Cardiac muscle cell (in vitro differentiated cells and primary cell): ENCODE measurements at places on chromosomes 12 and 14.
A peak's percentile ranks its signal among the peaks of the same experiment; 100 is the strongest.

- no peaks in the 10 kb centered on the region for H3K27me3 ChIP-seq
- H3K36me3 ChIP-seq: no peaks in the 10 kb centered on the region
- no peak overlapping the region for H3K4me3 ChIP-seq
- no peak for DNase-seq
Observed at GRCh38 chr12:92597997-92598396, 104.8 kb upstream of the PLEKHG7 start.

- H3K27ac ChIP-seq: no peak overlapping the region
Observed at GRCh38 chr12:95956557-95957145, 13.5 kb downstream of the AMDHD1 start.

DNA sequence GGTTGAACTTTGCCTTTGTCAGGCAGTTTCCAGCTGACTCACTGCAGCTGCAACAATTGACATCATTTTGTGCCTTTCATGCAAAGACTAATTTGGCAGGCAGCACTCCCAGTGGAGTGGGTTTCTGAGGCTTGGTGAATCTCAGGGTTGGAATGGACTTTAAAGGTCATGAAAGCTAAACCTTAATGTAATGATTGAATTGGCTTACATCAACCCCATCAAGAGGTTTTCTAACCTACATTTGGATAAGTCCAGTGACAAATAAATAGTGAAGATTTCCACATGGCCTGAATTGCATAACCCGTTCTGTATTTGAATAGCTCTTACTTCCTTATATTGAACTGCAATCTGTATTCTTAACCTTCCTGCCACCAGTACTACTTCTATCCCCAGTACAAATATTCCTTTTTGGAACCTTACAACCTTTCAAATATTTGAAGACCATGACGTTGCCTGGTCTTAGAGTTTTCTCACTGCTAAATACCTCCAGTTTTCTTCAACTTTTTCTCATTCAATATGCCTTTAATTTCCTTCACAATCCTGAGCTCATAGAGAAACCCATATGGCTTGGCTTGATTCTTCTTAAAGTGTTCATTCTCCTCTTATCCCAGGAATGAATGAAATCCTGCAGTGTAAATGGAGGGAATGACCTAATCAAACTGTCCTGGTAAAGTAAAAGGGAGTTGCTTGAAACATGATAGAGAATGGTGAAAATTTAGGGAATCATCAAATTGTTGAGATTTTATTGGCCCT is 168.1 kb upstream of the NOVA1 start:
- H3K4me1 ChIP-seq: no peaks in the 10 kb centered on the region
- DNase-seq: no peak
- H3K36me3 ChIP-seq: no peaks in the 10 kb centered on the region
- no peak overlapping the region for H3K4me3 ChIP-seq
- H3K27ac ChIP-seq: no peak overlapping the region

DNA sequence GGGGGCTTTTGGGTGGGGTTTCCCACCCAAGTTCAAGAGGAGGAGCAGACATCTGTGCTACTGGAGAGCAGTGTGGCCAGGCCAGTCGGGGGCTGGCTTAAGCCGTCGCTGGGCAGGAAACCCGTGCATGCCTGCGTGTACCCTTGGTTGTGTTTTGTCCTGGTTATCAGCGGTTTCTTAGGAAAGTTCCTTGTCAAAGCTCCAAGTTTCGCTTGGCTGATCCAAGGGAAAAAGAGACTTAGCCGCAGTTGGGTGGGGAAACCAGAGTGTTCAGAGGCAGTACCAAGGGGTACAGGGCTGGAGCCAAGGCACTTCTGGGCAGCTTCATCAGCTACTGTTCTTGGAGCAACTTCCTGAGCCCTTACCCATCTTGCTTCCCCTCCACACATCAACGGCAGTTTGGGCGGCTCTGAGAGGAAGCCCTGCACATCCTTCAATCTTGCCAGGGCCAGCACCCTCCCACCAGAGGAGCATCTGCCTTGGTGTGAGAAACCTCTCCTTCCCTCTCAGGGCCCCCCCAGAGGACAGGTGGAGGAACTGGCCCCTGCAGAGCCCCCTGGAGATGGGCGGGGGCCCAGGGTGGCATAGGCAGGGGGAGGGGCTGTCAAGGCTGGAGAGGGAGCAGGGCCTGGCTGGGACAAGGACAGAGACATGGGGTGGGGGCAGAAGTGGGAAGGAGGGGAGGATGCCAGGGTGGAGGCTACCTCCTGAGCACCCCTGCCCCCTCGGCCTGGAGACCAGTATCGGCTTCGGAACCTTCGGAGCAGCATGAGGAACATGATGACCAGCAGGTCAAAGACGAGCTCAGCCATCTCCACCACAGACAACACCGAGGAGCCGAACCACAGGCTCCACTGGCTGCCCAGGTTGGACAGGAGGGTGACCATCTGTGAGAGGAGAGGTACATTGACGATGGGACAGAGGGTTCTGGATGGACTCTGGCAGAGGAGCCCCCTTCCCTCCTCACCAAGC is 5.8 kb upstream of the TNFRSF1A start:
- peak; percentile 98 for DNase-seq
- no peak overlapping the region for H3K27ac ChIP-seq
- H3K4me1 ChIP-seq: peaks cover 9% of the 10 kb centered on the region

- H3K4me3 ChIP-seq: no peak overlapping the region
- H3K27ac ChIP-seq: no peak overlapping the region
- no peak for DNase-seq
- no peaks in the 10 kb centered on the region for H3K4me1 ChIP-seq
- no peaks in the 10 kb centered on the region for H3K27me3 ChIP-seq
- no peaks in the 10 kb centered on the region for H3K36me3 ChIP-seq
Observed at GRCh38 chr14:51938137-51938536, 51.2 kb upstream of the RTRAF start.

DNA sequence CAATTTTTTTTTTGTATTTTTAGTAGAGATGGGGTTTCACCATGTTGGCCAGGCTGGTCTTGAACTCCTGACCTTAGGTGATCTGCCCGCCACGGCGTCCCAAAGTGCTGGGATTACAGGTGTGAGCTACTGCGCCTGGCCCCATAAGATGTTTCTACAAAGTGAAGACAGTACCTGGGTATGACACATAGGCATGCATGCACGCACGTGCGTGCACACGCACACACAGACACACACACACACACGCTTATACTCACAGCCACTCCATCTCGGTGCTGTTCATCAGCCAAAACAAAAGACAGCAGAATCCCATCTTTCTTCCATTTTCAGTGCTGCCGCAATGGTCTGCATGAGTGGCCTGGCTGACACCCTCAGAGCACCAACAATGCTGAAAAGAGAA is 63.9 kb downstream of the VCPKMT start:
- H3K4me1 ChIP-seq: no peaks in the 10 kb centered on the region
- H3K27ac ChIP-seq: no peak overlapping the region
- H3K27me3 ChIP-seq: no peaks in the 10 kb centered on the region

GRCh38 chr12:115866909-115867525 is 410.5 kb downstream of the MED13L start:
- DNase-seq: no peak
- no peak overlapping the region for H3K4me3 ChIP-seq
- peak overlapping the region; percentile 26 for H3K27ac ChIP-seq
- peaks cover 28% of the 10 kb centered on the region for H3K4me1 ChIP-seq
- H3K36me3 ChIP-seq: no peaks in the 10 kb centered on the region

- no peak overlapping the region for H3K4me3 ChIP-seq
- no peak for DNase-seq
- no peaks in the 10 kb centered on the region for H3K27me3 ChIP-seq
- H3K36me3 ChIP-seq: no peaks in the 10 kb centered on the region
- peak overlapping the region; percentile 34 for H3K27ac ChIP-seq
- H3K4me1 ChIP-seq: no peaks in the 10 kb centered on the region
Observed at GRCh38 chr14:93317210-93317874, 15.5 kb downstream of the BTBD7 start.

GRCh38 chr12:104232609-104233280 is 17.2 kb downstream of the TXNRD1 start:
- H3K36me3 ChIP-seq: no peaks in the 10 kb centered on the region
- H3K27ac ChIP-seq: no peak overlapping the region
- H3K4me1 ChIP-seq: no peaks in the 10 kb centered on the region
- no peak overlapping the region for H3K4me3 ChIP-seq
- no peak for DNase-seq
